ENCODE measurements at places on chromosomes 6 and 20.

GRCh38 chr6:29828471-29828797 lies 809 bp downstream of the HLA-G start:
- DNase-seq, result peak; percentile 41

GRCh38 chr6:127971945-127972391 lies 71.1 kb upstream of the THEMIS start:
- DNase-seq, result peak; percentile 18

- no peak for DNase-seq
These were observed 3.9 kb upstream of the FAM83C start for GRCh38 chr20:35296101-35296554.

GRCh38 chr6:56549014-56549413 lies 93.7 kb downstream of the DST start:
- no peak for DNase-seq

Data from T-helper 1 cell (primary cell).